Cardiac ventricle fibroblast (primary cell): ENCODE measurements at places on chromosomes 5 and 9. TPM values are rescaled to one million over a fixed set of nuclear protein-coding genes. Genes with fewer than 3 reads are reported as not detected.

The GBGT1 gene
- 4.1 and 6.6 TPM in 2 replicates for total RNA-seq

The LCN6 gene
- not detected in 2 replicates for total RNA-seq

The PCSK1 gene
- total RNA-seq = 17.7 and 30.1 TPM in 2 replicates

The NCS1 gene
- 12.7 and 13.5 TPM in 2 replicates for total RNA-seq

The BSPRY gene
- not detected in 2 replicates for total RNA-seq

The GMCL2 gene
- total RNA-seq = not detected in 2 replicates

The RPP25L gene
- 21.7 and 30.3 TPM in 2 replicates for total RNA-seq

The NR5A1 gene
- not detected in 2 replicates for total RNA-seq

The GARIN3 gene
- not detected in 2 replicates for total RNA-seq

The DEPDC1B gene
- total RNA-seq = 0.15 and 0.94 TPM in 2 replicates

The EGFLAM gene
- total RNA-seq = 1.6 and 4.8 TPM in 2 replicates

The FOXD4L3 gene
- 0.34 TPM in 1 of 2 replicates, not detected in the other for total RNA-seq
